ENCODE measurements at places on chromosomes 2 and 18.

DNA sequence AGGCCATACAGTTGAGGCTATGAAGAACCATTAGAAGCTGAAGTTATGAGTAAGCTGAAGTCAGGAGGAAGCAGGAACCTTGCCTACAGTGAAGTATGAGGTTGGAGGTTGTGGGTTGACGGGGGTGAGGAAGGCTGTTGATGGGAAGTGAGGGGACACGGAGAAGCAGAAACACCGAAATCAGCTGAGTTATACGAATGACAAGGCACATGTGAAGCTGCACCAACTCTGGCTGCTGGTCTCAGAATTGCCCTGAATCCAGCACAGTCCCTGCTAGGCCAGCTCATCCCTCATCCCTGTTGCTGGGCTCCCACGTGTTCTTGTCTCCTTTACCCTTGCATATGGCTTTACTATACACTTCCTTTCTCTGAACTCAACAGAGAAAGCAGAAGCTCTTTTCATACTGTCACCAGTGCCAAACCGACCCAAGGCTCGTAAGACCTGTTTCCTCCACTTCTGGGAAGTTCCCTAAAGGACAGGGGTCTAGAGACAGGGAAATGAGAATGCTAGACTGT lies 9.2 kb upstream of the TMEM247 start:
- DNase-seq: no peak

- no peak for DNase-seq
These were observed 19.8 kb upstream of the MAP4K4 start for GRCh38 chr2:101677658-101678057.

- DNase-seq: no peak
These were observed 36.4 kb upstream of the GAREM2 start for GRCh38 chr2:26136451-26136850.

DNA sequence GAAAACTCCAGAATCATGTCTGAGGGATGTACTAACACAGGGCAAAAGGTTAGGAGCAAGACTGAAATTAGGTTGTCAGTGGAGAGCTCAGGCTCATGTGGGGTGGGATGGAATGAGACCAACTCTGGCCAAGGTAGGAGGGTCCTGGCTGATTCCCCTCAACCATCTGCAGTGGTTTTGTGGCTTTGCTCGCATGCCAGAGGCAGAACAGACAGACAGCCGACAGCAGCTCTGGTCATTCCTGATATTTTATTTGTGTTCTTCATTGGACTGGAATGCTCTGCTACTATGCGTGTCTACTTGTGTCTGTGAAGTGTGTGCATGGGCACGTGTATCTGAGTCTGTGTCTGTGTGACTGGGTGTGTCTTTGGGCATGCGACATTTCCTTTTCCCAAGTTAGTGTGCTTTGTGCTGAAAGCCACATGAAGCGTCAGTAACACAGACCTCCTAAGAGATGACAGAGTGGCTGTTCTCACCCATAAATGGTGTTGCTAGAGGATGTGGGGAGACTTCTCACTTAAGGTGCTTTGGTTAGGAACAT lies 239.5 kb downstream of the CNTNAP5 start:
- no peak for DNase-seq

All from cerebellar nuclear complex (tissue), 1 donor.